ENCODE measurements at places on chromosomes 6 and 20.

- DNase-seq, result no peak
Observed at GRCh38 chr6:4503700-4504099, 272.5 kb upstream of the CDYL start.

GRCh38 chr20:24949756-24950127 is 673 bp downstream of the CST7 start:
- no peak for DNase-seq

GRCh38 chr6:1312473-1313367 is 822 bp downstream of the FOXQ1 start:
- peak; percentile 70 for DNase-seq

GRCh38 chr6:73704798-73705197 is 8.8 kb downstream of the CD109 start:
- DNase-seq, result no peak

- DNase-seq, result no peak
Observed at GRCh38 chr6:168051648-168052047, 27.4 kb downstream of the FRMD1 start.

GRCh38 chr6:70303034-70303525 is at the start of gene COL9A1:
Gene COL9A1, minus strand, starts transcription at chr6:70303084. Its CDS starts 160 bp downstream, at chr6:70302924.
- no peak for DNase-seq

DNA sequence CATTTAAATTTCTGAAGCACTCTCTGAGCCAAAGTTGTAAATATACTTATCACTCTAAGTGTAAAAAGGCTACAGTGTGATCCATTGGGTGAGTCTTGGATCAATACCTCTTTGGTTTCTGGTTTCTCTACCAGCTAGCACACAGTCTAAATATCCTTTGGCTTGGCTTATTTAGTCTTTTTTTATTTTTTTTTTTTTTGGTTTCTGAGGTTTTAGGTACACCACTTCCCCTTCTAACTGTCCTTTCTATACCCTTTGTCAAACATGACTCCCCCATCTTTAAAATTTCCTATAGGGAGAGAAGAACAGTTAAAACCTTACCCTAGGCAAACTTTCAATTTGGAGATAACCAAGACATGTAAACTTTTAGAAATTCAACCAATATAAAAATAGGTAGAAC is 379.0 kb downstream of the PHF3 start:
- DNase-seq, result no peak

GRCh38 chr6:144098993-144099392 is 3.6 kb upstream of the SF3B5 start:
- no peak for DNase-seq

DNA sequence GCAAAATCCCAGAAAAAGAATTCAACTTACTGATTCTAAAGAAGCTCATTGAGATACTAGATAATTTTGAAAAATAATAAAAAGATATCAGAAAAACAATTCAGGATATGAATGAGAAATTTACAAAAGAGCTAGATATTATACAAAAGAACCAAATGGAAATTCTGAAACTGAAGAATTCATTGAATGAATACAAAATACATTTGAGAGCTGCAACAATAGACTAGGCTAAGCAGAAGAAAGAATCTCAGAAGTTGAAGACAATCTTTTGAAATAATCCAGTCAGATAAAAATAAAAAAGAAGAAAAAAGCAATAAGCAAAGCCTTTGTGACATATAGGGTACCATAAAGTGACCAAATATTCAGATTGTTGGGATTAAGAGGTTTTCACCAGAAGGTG is 206.0 kb downstream of the CD109 start:
- no peak for DNase-seq

DNA sequence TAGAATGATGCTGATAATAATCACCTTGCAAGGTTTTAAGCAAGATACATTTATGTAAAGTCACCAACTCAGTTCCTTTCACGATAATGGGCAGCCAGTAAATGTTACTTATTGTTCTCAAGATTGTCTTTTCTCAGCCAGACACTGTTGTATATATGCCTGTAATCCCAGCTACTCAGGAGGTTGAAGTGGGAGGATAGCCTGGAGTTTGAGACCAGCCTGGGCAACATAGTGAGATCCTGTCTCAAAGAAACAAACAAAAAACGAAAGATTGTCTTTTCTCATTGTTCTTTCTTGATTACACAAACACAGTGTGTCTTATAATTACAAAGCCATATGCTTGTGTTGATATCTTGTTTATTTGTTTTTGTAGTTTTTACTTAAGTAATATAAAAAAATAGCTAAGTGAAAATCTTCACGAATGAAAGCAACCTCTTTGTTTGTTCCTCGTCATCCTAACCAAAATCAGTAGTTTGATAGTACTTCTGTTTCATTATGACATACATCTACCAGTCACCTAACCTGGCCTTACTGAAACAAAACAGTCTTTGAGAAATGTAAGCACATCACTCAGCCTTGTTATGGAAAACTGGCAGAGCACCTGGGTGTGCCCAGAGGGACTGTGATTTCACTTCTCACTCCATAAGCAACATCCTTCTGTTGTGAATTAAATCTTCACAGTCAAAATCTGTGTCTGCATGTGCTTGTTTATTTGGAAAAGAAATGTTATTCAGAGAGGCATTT is 436.2 kb upstream of the SOX4 start:
- no peak for DNase-seq

GRCh38 chr6:146153040-146153758 is 124.3 kb downstream of the GRM1 start:
- no peak for DNase-seq

DNA sequence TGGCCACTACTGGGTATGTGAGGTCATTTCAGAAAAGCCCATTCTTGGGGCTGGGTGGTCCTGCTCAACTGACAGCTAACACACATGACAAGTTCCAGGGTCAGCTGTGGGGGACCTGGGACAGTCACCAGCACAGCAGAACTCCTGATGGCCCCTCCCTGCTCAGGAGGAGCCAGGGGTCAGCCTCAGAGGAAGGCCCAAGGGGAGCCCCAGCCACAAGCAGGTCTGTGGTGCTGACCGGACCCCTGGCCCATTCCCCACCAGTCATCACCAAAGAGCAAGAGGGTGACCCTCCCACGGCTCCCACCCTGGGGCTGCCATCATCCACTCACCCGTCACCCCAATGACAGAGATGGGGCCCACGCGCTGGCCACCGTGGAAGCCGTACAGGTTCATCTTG is 18.0 kb downstream of the CYP21A2 start:
- DNase-seq, result no peak

DNA sequence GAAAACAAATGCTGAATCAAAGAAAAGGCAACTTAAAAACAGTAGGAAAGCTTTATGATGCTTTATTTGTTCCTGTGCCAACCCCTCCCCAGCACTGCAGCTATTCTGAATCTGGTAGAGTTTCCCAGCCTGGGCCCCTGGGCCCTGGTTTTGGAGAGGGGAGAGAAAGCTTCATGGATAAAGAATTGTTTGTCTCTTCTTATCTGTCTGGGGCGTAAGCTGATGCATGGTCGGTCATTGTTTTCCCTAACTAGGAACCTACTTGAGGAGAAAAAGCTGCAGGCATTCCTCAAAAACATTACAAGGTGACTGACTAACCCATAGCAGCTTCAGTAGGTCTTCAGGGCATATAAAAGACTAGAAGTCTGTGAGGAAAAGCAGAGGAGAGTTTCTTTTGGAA is 758.1 kb upstream of the EPHA7 start:
- DNase-seq, result no peak

- DNase-seq, result no peak
Observed at GRCh38 chr20:2515203-2515602, 6.5 kb upstream of the ZNF343 start.

GRCh38 chr6:141483598-141484061 is 649.1 kb upstream of the GJE1 start:
- DNase-seq, result no peak

GRCh38 chr6:105482227-105482844 is 79.5 kb upstream of the PREP start:
- peak; percentile 37 for DNase-seq

DNA sequence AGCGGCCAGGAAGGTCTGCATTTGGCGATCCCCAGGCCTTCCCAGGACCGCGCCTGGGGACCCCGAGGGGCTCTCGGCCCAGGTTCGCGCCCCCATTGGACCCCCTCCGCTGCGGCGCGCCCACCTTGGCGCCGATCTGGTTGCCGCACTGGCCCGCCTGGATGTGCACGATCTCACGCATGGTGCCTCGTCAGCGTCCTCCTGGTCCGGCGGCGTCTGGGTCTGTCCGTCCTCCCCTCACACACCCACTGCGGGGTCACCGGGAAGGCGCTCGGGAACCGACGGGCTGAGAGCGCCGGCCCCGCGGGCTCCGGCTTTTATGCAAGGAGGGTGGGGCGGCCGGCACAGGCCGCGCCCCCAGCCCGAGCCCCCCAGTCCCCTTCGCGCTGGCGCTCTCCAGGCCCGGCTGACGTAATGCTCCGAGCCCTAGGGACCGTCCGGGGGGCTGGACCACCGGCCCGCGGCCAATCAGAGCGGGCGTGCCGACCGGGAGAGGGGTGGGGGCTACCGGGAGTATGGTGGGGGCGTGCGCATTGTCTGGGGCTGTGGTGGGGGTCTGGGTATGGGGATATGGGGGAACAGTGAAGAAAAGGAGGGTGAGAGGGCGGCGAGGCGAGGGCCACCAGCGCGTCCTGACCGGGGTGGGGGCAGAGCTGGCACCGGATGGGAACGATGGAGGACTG is at the start of gene TUBB2B:
TSS of gene TUBB2B (minus strand) at position 291 of the 683 bp plus-strand sequence. CDS start at position 181, 110 bp downstream.
- DNase-seq, result peak; percentile 97

- no peak for DNase-seq
Observed at GRCh38 chr20:41392295-41392694, 25.7 kb upstream of the EMILIN3 start.

DNA sequence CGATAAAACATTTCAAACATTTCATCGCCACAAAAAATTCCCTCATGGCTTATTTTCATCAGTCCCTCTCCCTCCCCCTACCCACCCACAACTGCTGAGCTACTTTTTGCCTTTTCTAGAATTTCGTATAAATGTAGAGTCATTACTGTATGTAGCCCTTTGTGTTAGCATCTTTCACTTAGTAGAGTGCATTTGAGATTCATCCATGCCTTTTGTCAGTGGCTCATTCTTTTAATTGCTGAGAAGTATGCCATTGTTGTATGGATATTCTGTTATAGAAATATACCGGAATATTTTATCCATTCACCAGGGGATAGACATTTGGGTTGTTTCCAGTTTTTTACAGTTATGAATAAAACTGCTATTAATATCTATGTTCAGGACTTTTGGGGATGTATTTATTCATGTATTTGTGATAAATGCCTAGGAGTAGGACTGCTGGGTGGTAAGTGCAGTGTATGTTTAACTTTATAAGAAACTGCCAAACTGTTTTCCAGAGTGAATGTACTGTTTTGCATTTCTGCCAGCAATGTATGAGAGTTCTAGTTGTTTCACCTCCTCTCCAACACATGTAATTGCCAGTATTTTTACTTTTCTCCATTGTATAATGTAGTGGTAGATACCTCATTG is 50.4 kb downstream of the FOXO3 start:
- no peak for DNase-seq

- no peak for DNase-seq
Observed at GRCh38 chr6:135909737-135910387, 58.4 kb downstream of the PDE7B start.

DNA sequence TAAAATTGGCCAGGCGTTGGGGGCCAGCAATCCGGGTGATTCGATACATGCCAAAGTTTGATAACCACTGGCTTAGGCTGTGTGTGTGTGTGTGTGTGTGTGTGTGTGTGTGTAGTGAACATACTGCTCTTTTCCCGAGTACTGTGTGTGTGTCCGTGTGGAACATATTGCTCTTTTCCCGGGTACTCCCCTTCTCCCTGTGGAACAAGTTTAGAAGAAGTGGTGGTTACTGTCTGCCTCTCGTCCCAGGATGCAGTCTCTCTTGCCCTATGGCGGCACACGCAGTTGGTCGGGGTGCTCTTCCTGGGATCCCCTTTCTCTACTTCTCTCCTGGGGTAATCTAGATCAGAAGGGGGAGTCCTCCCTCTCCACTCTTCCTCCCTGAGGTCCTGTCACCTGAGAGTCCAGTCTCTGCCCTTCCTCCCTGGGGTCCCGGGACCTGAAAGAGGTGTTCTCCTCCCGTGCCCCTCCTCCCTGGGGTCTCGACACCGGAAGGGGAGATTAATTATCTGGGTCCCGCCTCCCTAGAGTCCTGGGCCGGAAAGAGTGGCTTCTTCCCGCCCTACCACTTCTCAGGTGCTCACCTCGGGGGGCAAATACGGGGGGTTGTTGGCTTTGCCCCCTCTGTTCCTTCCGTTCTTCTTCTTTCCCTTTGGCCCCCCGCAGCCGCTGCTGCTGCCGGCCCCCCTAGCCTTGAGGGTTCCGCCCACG is 516 bp downstream of the GTPBP2 start:
- peak; percentile 84 for DNase-seq

GRCh38 chr6:63352069-63352543 is 32.3 kb upstream of the LGSN start:
- no peak for DNase-seq

DNA sequence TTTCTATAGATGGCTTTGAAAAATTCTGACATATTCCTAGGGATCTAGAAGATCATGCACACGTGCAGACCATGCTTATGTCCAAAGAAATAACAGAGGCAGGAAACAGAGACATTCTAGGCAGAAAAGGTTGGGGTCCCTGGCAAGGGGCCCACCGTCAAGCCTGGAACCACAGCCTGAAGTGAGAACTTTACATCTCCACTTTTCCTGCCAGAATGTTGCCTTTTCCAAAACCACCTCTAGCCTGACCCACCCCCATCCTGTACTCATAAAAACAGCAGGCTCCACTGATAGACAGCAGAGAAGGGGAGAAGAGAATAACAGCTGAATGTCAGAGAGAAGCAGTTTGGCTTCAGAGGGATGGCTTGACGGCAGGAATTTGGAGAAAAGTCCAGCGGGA is 257.3 kb upstream of the NT5E start:
- no peak for DNase-seq

DNA sequence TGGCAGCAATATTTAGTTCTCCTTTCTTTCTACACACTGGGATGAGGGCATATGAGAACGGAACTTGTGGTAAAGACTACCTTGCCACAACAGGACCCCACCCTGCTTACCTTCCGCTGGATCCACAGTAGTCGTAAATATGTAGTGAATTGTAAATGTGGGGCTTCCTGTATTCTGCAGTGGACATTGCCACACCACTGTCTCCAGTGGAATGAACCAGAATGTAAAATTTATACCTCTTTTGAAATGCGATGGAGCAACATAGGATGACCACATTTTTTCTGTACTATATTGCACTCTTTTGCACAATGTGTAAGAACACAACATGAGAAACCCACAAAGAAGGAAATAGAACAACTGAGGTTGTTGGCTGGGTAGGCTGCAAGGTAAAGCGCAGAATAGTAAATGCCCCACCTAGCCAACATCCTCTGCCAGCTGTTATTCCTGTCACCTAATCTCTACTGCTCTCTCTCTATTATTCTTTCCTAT is 16.1 kb upstream of the RIPOR2 start:
- no peak for DNase-seq

DNA sequence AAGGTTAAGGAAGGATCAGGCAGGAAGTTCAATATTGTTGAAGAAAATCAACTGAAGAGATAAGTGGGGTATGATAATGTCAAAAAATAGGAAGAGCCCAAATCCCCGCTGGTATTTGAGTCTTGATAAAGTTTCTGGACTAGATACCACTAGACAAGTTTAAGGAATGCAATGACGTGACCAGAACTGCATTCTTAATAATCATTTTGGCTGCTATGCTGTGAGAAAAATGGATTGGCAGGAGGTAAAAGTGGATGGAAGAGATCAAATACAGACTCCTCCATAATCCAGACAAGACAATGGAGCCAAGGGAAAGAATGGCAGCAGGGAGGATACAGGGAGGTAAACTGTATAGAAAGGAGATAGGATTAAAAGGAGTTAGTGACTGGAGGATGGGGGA is 128.2 kb downstream of the COL12A1 start:
- DNase-seq, result no peak

All from eye (tissue), 1 donor.